ENCODE measurements at places on chromosomes 4 and X.

DNA sequence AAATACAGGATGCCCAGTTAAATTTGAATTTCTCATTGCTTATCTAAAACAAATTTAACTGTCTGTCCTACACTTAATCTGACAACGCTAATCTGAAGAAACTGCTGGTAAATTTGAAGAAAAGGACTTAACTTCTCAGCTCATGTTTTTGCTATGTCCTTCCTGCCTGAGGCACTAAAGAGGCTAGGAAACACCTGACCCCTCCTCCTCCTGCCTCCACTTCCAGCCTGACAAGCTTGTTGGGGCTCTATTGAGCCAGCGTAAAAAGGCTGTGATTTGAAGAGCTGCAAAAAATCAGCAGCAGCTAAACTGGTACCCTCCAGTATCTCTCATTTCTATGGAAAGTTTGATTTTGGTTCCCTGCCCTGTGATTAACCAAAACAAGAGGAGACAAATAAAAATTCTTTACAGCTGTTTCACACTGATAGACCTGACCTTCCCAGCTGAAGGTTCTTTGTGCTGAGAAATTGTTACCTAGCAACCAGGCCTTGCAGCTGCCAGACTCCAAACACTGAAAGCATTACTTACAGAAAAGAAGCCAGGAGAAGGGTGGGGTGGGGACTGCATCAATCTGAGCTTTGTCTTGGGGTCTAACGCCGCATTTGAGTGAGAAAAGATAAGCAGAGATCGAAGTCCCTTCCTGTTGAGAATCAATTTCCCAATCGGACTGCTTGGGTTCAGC lies 35.0 kb downstream of the DCX start:
- DNase-seq, result peak; percentile 70

GRCh38 chr4:5261866-5262265 lies 210.6 kb downstream of the STK32B start:
- DNase-seq, result no peak

DNA sequence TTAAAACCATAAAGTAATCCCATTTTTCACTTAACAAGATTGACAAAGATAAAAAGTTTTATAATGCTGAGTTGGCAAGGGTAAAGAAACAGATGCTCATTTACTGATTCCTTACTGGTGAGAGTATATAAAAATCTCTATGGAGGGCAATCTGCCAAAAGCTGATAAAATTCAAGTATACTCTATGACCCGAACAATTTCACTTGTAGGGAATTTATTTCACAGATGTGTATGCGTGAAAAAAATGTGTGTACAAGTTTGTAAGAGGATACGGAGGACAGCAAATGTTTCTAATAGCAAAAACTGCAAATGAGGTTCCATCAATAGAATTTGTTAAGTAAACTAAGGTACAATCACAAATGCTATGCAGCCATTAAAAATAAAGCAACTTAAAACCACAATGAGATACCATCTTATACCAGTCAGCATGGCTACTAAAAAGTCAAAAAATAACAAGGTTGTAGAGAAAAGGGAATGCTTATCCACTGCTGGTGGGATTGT lies 23.4 kb downstream of the DHX15 start:
- DNase-seq, result no peak

DNA sequence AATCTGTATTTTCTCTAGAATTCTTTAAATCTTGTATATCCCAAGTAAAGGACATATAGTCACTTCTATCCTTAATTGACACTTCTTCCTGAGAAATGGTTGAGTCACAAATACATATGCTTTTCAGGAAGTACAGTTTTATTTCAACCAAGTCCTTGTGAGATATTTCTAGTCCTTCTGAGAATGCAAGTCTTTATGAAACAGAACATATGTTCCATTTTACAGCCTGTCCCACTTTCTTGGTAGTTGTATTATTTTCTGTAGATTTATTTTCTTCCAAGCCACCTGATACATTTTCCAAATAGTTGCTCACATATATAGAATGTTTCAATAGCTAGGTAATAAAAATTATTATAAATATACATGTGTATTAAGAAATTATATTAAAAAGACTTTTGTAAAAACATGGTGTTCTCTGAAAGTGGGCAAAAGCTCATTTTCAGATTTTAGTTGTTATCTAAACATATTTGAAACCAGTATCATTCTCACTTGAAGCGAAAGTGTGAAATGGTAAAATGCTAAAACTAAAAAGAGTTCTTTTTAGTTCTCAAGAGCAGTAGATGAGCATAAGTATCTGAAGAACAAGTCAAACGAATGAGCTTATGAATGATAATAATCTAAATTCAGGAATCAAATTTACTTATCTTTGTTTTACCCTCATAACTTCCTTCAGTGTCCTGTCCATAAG lies 468.0 kb downstream of the EPHA5 start:
- DNase-seq, result no peak

- no peak for DNase-seq
Observed at GRCh38 chrX:2188330-2188792, 312.4 kb downstream of the DHRSX start.

- no peak for DNase-seq
Observed at GRCh38 chrX:129404670-129405008, 118.7 kb downstream of the SMARCA1 start.

GRCh38 chrX:130691576-130691975 lies 211.4 kb downstream of the ENOX2 start:
- no peak for DNase-seq

DNA sequence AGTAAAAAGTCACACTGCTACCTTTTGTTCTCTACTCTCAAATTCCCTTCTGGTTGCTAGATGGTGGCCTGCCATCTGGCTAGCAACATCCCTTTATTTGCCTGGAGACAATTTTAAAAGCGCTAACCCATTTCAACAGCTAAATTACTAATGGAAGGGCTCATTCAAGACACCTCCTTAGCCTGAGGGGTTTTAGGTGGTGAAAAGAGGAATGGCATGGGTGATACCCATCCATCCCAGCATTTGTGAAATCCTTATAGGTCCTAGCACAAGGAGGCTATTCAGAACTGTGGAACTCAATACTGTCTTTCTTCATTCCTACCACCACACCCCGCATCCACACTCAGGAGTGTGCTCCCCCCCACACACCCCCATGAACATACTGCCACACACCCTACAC lies 33.5 kb downstream of the ARHGEF9 start:
- no peak for DNase-seq

- no peak for DNase-seq
Observed at GRCh38 chr4:26731351-26732035, 129.1 kb upstream of the STIM2 start.

DNA sequence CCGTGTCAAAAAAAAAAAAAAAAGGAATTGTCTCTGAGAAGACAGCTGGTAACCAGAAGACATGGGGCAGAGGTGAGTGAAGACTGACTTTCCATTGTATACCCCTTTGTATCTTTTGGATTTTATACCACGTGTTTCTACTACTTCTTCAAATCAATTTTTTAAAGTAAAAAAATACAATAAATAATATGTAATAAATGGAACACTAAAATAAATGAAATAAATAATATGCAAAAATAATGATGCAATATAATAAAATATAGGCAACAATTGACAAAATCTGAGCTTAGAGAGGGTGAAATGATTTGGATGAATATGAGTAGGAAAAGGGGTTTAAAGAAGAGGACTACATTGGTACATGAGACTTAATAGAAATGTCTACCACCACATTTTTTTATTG lies 155.8 kb downstream of the IL15 start:
- DNase-seq, result no peak

DNA sequence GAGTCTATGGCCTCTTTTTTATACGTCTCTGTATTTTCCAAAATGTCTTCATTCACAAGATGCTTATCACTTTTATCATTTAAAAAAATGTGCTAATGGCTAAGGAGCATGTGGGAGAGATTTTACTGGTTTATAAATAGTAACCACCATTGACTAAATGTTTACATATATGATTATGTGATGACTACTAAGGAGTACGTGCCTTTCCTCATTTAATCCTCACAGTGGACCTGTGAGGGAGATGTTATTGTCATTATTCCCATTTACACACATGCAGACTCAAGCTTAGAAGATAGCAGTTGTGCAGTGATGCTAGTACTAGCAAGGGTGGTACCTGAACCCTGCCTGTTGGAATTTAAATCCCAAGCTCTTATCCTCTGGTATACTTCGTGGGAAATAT lies 2.4 kb downstream of the SRD5A3 start:
- DNase-seq, result no peak

DNA sequence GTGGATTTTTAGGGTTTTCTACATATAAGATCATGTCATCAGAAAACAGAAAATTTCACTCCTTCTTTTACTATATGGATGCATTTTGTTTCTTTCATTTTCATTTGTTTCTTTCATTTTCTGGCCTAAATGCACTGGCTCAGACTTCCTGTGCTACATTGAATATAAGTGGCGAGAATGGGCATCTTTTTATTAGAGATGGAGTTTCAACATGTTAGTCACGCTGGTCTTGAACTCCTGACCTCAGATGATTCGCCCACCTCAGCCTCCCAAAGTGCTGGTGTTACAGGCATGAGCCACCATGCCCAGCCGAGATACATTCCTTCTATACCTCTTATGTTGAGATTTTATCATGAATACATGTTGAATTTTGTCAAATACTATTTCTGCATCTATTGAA lies 61.8 kb downstream of the BRWD3 start:
- DNase-seq, result no peak

DNA sequence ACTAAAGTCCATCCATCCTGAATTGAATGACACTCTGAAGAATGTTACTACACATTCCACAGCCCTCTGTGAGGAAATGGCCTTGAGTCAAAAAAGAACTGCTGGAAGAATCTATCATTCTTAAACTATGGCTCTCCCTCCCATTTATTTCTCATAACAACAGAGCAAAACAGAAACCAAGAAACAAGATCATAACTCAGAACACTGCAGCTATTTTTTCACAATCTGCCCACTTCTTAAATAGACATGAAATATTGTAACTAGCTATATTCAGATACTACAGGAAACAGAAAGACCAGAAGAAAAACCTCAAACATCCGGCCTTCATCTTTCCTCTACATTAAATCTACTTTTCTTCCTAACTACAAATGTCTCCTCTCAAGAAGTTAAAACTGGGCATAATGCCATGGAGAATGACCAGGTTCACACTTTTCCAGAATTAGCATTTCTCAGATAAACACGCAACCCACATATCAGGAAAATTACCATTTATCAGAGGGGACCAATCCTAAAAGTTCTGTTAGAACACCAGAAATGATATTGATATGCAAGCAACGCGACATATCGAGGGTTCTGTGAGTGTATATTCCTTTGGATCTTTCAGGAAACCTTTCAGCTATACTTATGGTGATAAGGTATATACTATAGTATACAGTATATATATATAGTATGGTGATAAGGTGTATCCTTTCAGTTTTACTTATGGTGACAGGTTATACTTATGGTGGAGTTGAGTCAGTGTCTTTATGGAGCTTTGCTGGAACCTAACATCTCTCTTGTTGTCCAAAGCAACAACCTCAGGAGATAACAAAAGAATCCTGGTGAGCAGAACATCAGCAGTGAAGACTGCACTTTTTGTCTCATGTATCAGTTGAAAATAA lies 60.4 kb upstream of the IRF2 start:
- no peak for DNase-seq

- DNase-seq, result no peak
Observed at GRCh38 chr4:140047017-140047640, 106.9 kb downstream of the MAML3 start.

- DNase-seq, result no peak
Observed at GRCh38 chr4:126686491-126686890, 946.3 kb upstream of the INTU start.

GRCh38 chr4:2482693-2483092 lies 13.8 kb downstream of the RNF4 start:
- peak; percentile 36 for DNase-seq

- no peak for DNase-seq
Observed at GRCh38 chr4:157882901-157883300, 289.9 kb downstream of the GASK1B start.

DNA sequence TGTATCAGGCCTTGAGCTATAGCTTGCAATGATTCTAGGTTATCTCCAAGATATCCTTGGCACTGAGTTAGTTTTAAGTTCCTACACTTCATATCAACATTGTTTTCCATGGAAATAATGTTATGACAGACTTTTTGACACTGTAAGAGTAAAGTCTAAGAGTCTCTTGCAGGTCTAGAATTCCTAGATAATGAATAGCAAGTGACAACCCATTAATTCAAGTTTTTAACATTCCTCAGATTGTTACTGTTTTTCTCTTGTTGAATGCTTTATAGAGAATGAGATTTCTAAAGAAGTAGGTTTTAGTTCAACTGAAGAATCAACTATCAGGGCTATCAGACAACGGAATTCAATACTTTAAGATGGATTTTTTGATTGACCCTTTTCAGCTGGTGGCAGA lies 276.1 kb downstream of the PPP3CA start:
- no peak for DNase-seq

DNA sequence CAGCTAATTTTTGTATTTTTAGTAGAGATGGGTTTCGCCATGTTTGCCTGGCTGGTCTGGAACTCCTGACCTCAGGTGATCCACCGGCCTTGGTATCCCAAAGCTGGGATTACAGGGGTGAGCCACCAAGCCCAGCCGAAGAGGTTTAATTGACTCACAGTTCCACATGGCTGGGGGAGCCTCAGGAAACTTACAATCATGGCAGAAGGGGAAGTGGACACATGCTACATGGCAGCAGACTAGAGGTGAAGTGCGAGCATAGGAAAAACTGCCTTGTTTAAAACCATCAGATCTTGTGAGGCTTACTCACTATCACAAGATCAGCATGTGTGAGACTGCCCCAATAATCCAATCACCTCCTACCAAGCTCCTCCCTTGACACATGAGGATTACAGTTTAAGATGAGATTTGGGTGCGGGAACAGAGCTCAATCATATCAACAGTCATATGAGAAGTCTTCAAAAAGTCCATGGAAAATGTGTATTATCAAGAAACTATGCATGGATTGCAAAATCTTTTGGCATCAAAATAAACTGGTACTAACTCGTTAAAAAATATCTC lies 25.8 kb upstream of the RPL39 start:
- DNase-seq, result no peak

GRCh38 chr4:91243132-91243531 lies 1060.6 kb upstream of the GRID2 start:
- DNase-seq, result no peak

GRCh38 chrX:18465051-18465450 lies 39.6 kb downstream of the CDKL5 start:
- no peak for DNase-seq

DNA sequence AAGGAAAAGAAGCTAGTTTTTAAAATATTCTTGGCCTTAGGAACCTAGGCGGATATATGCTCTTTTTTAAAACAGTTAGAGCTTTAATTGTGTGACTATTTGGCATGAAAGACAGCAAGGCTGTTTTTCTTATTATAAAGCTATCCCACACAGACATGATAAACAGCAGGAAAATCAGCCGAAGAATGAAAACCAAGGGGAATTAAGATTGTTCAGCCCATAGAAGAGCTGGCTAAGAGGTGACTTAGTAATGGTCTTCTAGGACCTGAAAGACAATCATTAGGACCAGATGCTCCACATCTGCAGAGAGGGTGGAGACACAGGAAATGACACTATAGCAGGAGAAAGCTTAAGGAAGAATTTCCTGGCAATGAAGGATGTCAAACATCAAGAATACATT lies 171.4 kb upstream of the NRK start:
- DNase-seq, result no peak

- no peak for DNase-seq
Observed at GRCh38 chr4:111031001-111031579, 408.2 kb upstream of the PITX2 start.

- DNase-seq, result no peak
Observed at GRCh38 chrX:138708268-138708667, 3.2 kb downstream of the FGF13 start.

Measured in COR-L47 (cell line).